ENCODE measurements at places on chromosomes 1 and 21.
A peak's percentile ranks its signal among the peaks of the same experiment; 100 is the strongest.

DNA sequence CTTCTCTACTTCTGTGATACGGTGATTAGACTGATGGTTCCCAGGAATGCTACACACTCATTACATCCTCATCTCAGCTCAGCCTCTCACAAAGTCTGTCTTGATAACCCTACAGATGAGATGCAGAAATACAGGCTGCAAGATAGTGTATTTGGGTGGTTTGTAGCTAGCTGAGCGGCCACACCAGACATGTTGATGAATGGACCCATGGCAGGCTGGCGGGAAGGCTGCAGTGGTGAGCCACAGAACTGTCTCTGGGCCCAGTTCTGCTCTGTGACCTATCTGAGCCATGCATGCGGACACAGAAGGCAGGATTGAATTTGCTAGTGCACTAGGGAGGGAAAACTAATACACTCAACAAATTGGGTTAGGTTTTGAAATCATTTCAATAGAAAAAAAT, 71.9 kb downstream of the LRRN2 start:
- no peak for DNase-seq

GRCh38 chr1:229199261-229200243, 71.4 kb upstream of the RAB4A start:
- DNase-seq, result no peak

- peak; percentile 2 for DNase-seq
These were observed 516 bp downstream of the RCOR3 start for GRCh38 chr1:211259638-211260126.

DNA sequence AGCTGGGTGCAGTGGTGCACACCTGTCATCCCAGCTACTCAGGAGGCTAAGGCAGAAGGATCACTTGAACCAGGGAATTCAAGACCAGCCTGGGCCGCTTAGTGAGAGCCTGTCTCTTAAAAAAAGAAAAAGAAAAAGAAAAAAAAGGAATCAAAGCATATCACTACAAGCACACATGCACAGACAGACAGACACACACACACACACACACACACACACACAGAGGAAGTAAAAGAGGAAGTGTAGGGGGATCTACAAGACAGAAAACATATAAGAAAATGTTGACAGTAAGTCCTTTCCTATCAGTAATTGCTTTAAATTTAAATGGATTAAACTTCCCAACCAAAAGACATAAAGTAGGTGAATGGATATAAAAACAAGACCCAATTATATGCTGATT, 180.3 kb downstream of the FAF1 start:
- no peak for DNase-seq

- DNase-seq, result no peak
These were observed 3.1 kb downstream of the ACTA1 start for GRCh38 chr1:229430761-229431283.

DNA sequence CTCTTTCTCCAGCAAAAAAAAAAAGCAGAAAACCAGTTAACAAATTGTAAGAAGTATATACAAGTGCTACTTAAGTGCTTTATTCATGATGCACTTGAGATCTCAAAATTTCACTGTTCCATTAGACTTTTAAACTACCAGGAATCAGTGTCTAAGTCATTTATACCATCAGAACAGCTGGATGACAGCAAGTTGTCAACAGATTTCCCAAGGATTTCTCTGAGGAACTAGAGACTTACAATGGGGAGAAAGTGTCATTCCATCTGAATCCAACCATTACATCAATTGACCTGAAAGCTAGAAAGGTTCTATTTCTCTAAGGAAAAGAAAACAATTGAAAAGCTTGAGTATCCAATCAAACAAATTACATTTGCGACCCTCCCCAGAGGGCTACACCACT, 43.8 kb downstream of the USH2A start:
- no peak for DNase-seq

DNA sequence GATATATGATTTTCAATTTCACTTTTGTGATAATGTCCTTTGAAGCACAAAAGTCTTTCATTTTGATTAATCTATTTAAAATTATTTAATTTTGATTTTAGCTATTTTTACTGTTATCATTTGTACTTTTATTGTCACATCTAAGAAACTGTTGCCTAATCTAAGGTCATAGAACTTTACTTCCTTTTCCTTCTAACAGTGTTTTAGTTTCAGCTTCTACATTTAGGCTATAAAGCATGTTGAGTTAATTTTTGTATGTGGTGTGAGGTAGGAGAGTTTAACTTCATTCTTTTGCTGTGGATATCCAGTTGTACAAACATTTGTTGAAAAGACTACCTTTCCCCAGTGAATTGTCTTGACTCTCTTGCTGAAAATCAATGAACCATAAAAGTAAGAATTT, 204.5 kb downstream of the TM2D1 start:
- DNase-seq, result no peak

GRCh38 chr1:53942127-53942957, 3.2 kb downstream of the IFT25 start:
- no peak for DNase-seq

DNA sequence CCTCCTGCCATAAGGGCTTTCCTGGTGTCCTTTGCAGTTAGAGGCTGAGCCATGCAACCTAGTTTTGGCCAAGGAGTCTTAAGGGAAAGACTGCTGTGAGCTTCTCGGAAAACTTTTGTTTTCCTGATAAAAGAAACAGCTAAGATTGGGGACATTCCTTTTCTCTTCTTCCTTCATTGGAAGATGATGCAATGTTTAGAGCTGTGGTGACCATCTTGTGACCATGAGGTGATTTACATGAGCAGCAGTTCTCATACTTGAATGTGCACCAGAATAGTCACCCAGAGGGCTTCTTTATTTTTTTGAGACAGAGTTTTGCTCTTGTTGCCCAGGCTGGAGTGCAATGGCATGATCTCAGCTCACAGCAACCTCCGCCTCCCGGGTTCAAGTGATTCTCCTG, 20.4 kb upstream of the SMAP2 start:
- DNase-seq, result no peak

- no peak for DNase-seq
These were observed 4.2 kb downstream of the SPATA46 start for GRCh38 chr1:162372159-162373071.

DNA sequence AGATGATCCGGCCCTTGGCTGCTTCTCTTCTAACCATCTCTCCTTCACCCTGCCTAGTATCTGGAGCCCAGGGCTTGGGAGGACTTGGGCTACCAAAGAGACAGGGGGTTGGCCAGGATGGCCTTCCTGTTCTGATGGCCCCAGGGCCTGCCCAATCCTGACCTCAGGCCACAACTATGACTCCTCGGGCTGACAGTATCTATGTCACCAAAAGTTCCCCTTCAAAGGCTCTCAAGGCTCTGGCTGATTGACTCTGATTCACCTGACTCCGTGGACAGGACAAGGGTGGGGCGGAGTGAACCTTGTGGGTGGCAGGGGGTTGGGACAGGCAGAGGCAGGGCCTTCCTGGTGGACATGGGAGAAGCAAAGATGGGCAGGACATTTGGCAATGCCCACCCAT, 12.7 kb downstream of the MEF2D start:
- no peak for DNase-seq

DNA sequence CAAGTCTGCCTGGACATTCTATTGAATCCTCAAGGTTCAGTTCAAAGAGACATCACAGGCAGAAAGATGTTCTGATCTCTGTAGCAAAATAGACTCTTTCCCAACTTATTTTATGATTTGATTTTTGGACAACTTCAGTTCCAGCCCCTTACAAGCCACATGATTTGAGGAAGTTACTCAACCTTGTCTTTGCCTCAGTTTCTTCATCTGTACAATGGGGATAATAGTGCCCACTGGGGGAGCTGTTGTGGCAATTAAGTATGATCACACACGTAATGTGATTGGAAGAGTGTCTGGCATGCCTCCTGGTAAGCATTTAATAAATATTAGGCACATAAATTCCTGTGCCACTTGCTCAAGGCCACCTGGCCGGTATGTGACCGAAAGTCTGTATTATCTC, 130.6 kb downstream of the DAB1 start:
- DNase-seq, result no peak

- DNase-seq, result no peak
These were observed 73.3 kb upstream of the C1orf115 start for GRCh38 chr1:220616836-220617235.

GRCh38 chr1:242185731-242186130, 186.8 kb upstream of the MAP1LC3C start:
- no peak for DNase-seq

GRCh38 chr21:32472890-32473765, 60.6 kb downstream of the EVA1C start:
- no peak for DNase-seq

- DNase-seq, result no peak
These were observed 14.4 kb downstream of the SLC41A1 start for GRCh38 chr1:205798577-205798976.

DNA sequence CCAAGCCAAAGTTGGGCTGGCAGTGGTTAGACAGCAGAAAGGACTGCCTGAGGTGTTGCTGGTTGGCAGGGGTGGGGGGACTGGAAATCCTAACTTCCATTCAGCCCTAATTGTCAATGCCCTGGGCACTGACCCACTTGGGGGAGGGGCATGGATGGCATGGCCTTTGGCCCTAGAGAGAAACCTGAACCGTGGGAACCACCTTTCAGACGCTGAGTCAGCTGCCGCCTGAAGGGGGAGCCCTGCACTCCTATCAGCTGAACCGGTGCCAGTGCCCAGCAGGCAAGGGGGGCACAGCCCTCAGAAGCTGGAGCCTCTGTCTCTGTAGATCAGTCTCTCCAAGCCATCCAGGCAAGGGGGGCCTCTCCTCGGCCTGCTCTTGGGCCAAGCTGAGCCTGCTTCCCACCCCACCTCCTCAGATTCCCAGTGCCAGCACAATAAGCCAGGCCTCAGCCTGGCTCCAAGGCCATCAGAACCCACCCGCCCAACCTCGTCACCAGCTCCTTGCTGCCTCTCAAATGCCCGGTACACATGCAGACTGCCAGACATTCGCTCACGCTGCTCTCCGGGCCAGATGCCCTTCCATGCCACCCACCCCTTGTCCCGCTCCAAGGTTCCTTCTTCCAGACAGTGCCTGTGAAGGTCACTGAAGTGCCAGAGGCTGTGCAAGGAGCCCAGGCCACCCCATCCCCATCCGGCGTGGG, 11.6 kb downstream of the TINAGL1 start:
- DNase-seq, result no peak

- no peak for DNase-seq
These were observed 35.2 kb upstream of the ABCA4 start for GRCh38 chr1:94156096-94156625.

GRCh38 chr1:25802915-25803314, 2.9 kb downstream of the SELENON start:
- DNase-seq, result no peak

- DNase-seq, result no peak
These were observed 131.8 kb upstream of the NGF start for GRCh38 chr1:115469703-115470476.

DNA sequence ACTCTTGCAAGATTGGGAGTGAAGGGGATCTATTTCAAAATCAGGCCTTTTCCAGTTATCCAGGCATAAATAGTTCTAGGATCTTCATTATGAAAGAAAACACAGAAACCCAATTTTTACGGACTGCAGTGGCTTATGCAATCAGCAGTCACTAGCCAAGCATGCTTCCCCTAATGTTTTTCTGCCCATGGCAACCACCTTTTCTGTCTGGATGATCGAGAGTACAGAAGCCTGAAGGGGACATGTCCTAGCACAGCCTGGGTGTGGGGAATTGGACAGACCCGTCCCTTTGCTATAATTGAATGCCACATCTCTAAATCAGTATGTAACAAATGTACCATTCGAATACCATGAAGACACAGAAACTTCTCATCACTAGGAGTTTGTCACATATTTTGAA, 29.8 kb upstream of the NCAM2 start:
- DNase-seq, result no peak

- DNase-seq, result no peak
These were observed 70.3 kb upstream of the PRDX6 start for GRCh38 chr1:173406783-173407230.

GRCh38 chr1:91400133-91400725, 4.4 kb downstream of the HFM1 start:
- DNase-seq, result peak; percentile 20

DNA sequence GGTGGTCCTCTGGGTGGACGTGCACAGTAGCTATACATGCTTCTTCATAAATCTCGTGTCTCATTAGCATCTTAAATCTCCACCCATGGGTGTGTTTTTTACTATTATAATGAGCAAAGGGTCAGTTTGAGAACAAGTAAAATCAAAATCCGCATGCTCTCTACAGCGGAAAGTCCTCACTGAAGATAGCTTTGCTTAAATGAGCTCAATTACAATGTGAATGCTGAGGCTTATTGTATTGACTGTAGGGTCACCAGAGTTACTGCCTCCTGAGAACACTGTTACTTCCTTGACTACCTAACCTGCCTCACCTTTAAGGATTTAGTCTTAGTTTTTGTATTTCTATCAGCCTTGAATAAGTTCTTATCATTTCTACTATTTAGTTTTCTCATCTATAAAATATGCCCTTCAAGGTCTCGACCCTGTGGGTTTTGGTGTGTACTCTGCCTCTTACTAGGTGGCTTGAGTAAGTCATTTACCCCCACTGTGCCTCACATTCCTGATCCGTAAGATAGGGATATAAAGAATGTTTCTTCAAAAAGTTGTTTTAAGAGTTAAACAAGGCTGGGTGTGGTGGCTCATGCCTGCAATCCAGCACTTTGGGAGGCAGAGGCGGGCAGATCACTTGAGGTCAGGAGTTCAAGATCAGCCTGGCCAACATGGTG, 7.9 kb downstream of the SLAMF7 start:
- DNase-seq, result no peak

DNA sequence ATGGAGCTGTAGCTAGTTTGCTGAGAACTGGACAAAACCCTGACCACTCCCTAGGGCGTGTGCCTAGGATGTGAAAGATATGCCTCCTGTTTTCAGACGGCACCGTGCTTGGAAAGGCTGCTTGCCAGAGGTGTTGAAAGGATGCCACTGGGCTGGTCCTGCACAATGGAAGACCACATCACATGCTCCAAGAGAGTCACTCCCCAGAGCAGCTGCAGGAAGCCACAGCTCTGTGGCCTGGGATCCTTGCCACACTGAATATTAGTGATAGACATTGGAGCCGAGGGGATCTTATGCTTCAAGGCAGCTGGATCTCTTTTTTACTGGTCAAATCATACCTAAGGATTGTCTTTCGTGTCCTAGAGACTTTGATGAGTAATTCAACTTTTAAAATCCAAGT, 6.6 kb upstream of the APP start:
- DNase-seq, result no peak

- no peak for DNase-seq
These were observed 3.7 kb downstream of the IRF6 start for GRCh38 chr1:209802117-209802779.

- DNase-seq, result no peak
These were observed 148.5 kb downstream of the LMX1A start for GRCh38 chr1:165207853-165208515.

DNA sequence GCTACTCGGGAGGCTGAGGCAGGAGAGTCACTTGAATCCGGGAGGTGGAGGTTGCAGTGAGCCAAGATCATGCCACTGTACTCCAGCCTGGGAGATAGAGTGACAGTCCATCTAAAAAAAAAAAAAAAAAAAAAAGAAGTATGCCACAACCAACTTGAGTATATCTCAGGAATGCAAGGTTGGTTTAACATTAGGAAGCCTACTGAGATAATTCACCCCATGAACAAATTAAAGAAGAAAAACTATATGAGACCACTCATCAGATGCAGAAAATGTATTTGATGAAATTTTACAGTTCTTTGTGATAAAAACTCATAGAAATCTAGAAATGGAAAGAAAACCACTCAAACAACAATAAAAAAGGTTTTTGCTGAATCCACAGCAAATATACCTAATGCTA, 373.8 kb downstream of the LMO4 start:
- DNase-seq, result no peak
